NCI-H187 treated with DMSO at 0.1 percent for 48 hours (cell line): ENCODE measurements at places on chromosomes 2 and 18.

DNA sequence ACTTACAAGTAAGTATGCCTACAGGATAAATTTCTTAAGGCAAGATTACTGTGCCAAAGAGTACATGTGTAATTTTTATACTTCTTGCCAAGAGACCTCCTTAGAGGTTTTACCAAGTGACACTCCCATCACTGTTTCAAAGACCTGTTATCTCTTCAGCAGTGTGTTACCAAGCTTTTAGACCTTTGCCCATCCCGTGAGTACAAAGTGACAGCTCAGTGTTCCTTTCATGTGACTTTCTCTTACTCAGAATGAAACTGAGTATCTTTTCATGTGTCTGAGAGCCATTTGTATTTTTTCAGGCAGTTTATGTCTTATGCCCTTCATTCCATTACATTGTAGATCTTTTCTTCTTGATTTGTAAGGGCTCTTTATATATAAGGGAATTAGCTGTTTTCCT, 287.5 kb upstream of the SALL3 start:
- DNase-seq, result no peak

DNA sequence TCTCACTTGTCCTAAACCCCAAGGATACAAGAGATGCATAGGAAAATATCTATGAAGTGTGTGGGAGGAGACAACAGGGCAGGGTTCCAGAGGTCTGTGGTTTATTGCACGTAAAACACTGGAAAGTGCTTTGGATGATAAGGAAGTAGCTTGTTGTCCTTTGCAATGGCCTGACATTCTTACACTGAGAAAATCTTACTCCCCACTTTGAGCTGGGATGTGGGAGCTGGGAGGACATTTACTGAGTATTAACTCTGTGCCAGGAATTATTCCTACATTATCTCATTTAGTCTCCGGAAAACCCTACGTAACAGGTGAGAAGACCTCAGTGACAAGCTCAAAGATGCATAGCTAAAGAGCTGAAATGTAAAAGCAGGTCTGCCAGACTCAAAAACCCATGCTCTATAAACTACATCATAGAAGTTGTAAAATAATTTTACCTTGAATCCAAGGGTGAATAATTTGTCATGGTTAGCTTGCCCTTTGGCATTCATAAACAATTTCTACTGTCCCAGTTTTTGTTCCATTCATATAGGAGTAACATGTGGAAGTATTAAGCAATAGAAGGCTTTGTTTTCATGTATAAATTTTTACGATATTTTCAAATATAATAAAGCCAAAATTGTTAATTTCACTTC, 9.2 kb upstream of the GALNT3 start:
- no peak for DNase-seq

GRCh38 chr2:205975082-205975949, 110.7 kb downstream of the INO80D start:
- no peak for DNase-seq

DNA sequence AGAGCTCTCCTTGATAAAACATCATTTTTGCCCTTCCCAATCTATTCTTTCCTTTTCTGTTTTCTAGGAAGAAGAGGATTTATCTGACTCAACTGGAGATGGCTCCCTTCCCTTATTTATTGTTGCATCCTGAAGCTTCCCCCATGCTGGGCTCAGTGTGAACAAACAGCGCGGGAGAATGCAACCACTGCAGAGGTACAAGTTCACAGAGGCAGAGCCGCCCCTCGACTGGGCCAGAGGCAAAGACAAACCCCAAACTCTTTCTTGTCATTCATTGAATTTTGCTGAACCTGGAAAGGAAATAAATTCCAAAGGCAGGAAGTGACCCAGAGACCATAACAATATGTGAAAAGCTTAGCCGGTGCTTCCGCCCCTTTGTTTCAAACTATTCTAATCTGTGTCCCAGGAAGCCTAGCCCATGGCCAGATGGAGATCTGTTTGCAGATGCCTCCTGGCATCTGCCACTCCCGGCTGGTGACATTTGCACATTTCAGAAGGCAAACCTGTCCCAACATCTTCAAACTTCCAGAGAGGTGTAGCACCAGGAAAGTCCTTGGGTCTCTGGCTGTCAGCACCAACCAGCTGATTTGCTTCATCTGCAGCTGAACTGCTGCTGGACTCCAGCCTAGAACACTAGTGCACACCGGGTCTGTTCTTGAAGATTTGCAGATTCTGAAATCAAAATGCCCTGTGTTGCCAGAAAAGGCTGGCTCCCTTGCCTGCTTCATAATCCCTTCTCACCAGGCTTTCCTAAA, 79.4 kb upstream of the MAP4K3 start:
- DNase-seq, result no peak

DNA sequence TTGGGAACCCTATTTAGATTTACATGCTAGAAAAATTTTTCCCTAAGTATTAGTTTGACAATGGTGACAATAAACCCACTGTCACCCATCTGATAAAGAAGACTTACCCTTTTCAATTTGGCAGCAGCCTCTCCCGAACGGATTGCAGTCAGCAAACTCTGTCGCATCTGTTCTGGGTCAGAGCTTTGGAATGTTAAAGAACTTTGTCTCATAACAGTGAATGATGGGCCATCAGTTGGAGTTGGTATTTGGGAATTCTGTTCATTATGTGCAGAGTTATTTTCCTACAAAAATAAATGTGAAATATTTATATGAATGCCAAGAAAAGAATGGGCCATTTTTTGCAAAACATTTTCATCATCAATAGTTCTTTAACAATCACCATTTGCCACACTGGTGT, 70.8 kb upstream of the GRB14 start:
- DNase-seq, result no peak

DNA sequence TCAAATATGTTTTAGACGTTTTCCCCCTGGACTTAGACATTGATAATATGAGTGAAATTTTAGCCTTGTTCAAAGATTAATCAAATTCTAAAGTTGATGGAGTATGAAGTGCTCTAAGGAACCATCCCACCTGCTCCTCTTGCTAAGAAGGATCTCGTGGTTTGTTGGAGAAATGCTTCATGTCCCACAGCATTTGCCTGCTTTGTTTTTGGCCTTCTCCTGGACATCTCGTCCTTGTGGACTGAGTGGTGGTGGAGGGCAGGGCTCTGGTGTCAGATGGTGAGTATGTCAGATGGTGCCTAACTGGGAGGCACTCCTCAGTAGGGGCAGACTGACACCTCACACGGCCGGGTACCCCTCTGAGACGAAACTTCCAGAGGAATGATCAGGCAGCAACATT, 39.7 kb upstream of the KCNE4 start:
- no peak for DNase-seq

DNA sequence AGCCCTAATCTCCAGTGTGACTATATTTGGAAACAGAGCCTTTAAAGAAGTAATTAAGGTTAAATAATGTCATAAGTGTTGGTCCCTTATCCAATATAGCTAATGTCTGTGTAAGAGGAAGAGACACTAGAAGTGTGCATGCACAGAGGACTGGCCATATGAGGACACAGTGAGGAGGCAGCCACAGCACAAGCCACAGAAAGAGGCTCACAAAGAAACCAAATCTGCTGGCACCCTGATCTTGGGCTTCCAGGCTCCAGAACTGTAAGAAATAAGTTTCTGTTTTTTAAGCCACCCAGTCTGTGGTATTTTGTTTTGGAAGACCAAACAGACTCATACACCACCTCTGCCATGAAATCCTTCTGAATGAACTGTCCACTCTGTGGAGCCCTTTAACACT, 186.4 kb upstream of the SLC39A10 start:
- DNase-seq, result no peak

- DNase-seq, result no peak
Observed at GRCh38 chr2:205077159-205077558, 531.9 kb downstream of the PARD3B start.

GRCh38 chr18:7577706-7578105, 10.6 kb downstream of the PTPRM start:
- no peak for DNase-seq

- no peak for DNase-seq
Observed at GRCh38 chr18:78363556-78364387, 615.8 kb upstream of the SALL3 start.

DNA sequence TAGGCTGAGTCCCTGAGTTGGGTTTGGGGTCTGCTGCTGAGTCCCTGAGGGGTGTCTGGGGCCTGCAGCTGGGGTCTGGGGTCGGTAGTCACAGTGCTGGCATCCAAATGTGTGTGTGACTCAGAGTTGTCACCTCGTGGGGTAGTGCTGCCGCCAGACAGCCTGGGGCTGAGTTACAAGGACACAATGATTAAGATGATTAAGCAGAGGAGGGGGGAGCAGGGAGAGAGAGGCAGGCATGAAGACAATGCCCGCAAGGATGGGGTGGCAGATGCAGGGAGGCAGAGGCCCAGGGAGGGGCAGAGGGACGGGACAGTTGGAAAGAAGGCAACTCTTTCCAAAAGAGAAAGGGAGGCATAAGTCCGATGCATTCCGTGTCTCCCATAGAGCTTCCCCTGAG, 120.2 kb downstream of the CELF4 start:
- no peak for DNase-seq

DNA sequence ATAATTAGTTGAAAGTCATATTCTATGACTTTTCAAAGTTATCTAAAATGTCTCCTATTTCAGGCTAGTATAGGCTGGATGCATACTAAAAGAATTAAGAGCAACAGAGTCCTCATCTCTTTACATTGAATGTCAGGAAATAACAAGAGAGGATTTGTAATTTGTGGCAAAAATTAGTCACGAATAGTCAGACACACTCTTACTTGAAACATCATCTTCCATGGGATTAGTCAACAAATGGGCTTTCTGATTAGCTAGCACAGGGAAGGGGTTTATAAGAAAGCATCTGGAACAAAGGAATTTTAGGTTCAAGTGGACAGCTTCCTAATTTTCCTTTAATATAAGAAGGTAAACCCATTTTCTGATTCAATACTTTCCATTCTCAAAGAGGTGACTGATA, 330.3 kb upstream of the MEX3C start:
- no peak for DNase-seq

- no peak for DNase-seq
Observed at GRCh38 chr18:69684789-69685188, 262.9 kb downstream of the CD226 start.

DNA sequence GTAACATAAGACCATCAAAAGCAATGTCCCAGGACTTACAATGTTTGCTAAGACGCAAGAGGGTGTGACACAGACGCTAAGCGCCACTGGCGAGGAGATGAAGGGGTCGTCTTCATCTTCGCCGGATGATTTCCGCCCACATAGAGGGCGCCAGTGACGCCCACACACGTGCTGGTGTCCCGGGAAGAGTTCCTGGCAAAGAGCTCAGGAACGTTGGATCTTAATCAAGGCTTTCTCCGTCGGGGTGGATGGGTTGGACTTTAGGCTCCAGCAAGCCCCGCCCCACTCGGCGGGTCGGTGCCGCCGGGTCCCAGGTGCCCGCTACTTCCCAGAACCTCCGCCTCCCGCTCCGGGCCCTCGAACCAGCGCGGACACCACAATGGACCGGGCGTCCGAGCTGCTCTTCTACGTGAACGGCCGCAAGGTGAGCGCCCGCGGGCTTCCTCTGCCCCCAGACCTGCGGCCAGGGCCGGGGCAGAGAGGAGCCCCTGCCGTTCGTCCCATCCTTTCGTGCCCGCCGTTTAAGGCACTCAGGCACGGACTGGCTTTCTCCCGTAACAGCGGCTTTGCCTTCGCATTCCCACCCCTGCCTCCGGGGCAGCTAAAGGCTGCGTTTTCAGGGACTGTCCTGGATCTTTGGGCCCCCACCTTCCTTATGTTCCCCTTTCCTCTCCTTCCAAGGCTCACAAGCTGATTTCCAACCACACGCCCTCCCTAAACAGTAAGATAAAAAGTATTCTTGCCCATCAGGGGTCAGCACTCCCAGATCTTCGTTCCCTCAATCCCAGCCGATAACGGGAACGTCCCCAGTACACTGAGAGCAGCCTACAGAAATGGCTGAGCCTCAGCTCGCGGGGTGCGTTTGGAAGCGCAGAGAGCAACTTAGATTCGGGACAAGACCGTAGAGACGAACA, at the start of gene AOX1:
AOX1 (plus strand) TSS at position 285 of the 914 bp plus-strand sequence; CDS start at position 380, 95 bp downstream.
- no peak for DNase-seq
